ENCODE measurements at places on chromosomes 5 and 9.
A peak's percentile ranks its signal among the peaks of the same experiment; 100 is the strongest.

DNA sequence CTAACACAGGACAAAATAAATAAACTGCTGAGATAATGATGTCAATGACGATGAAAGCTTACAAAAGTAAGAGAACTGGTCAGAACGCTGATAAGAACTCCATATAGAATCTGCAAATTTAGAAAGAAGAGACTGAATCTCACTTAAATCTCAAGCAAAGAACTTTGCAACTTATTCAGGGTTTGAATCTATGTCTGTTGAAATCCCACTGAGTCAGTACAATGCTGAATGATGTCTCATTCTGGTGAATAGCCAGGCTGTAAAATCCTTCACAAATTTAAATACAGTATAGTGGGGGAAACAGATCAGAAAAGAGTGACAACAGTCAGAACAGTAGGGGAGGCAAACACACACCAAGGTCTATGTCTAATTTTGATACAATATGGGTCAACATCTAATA is 38.9 kb upstream of the NR3C1 start:
- no peak for DNase-seq

DNA sequence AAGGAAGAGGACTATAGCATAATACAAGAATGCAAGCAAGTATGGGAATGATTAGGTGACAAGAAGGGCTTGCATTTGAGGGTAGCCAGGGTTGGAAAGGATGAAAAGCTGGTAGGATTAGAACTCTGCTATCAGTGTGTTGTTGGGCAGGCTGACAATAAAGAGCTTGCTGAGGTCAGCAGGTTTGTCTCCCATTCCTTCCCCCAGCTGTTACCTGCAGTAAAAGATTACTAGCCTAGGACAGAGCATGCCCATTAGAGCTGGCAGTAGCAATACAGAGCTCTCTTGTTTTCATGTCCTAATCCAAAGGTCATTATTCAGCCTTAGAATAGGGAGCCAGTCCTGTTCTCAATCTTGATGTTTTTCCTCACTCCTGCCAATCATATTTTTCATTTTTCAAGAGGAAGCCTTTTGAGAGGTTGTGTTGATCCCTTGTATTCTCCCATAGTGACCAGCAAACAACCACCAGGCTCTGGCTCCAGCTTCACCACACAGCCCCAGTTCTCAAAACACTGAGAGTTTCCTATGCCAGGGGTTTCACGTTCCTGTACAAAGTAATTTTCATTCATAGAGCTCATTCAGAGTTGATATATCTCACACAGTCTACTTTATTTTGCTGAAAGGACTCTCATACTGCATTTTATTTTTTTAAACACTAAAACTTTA is 71.7 kb downstream of the OR2K2 start:
- no peak for DNase-seq

DNA sequence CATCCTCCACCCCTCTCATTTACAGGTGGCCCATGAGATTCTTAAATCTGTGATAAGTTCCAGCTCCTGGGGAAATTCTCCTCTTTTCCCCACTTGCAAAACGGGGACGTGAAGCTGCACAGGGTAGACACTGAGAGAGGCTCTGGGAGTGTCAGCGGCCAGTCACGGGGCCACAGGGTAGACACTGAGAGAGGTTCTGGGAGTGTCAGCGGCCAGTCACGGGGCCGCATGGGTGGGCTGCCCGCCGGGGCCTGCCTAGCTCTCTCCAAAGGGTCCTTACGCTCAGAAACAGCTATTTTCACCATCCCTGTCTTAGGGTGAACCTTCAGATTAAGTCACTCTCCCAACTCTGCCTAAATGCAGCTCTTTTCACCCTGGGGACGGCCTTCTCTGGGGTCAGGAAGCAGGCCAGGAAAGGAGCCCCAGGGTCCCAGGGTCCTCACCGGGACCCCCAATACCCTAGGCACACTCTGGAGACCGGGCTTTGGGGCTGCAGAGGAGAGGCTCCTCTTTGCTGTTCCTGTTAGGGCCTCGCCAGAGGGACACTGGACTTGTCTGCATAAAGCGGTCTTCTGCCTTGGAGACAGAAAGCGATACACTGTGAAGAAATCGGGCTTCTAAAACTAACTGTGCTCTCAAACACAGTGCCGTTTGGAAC is 1.5 kb downstream of the FAM78A start:
- DNase-seq = no peak

GRCh38 chr9:35920051-35920620 is 10.8 kb downstream of the SPAAR start:
- no peak for DNase-seq

- no peak for DNase-seq
Measured at GRCh38 chr9:28925157-28925556, 1351.9 kb upstream of the C9orf72 start.

DNA sequence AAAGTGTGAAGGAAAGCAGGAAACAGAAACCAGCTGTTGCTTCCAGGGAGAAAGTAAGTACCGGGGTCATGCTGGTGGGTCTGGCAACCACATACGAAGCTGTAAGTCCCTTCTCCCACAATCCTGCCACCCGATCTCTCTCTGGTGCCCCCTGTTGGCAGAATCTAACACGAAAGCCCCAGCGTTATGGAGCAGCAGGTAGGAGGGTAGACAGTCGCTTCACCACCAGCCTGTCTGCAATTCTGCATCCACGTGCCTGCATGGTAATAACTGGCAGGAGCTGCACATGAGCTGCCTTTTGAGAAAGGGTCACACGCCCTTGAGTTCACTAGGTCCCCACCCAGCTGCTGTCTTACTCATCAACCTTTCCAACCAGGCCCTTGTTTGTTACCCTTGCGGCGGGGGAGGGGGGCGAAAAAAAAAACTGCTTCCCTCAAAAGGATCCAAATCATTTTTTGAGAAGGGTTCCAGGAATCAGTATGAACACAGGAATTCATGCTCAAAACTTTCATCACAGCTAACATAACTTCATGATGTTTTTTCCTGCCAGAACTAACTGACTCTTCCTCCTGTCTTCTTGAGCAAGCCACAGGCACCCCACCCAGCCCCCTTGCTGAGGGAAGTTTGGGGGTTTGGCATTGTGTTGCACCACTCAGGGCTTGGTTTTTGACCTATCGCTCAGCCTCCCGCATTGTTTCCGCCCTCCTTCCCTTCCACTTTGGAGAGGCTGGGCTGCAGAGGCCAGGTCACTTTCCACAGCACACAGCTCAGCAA is 19.6 kb upstream of the TMEM252 start:
- DNase-seq = peak; percentile 33

GRCh38 chr9:90343991-90344390 is 298.6 kb downstream of the DIRAS2 start:
- DNase-seq = no peak

GRCh38 chr5:53827211-53827651 is 266.8 kb downstream of the NDUFS4 start:
- no peak for DNase-seq

- DNase-seq = no peak
Measured at GRCh38 chr5:56529666-56530430, 285.5 kb upstream of the MAP3K1 start.

DNA sequence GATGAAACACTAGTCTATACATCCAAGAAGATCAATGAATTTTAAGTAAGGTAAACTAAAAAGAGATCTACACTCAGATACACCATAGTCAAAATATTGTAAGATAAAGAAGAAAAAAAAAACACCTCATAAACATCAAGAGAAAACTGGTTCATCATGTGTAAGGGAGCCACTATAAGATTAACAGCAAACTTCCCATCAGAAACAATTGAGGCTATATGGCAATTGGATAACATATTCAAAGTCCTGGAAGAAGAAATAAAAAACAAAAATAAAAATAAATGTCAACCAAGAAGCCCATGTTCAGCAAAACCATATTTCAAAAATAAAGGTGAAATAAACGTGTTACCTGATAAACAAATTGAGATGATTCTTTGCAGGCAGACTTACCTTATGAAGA is 3.6 kb downstream of the OR13C8 start:
- DNase-seq = no peak

DNA sequence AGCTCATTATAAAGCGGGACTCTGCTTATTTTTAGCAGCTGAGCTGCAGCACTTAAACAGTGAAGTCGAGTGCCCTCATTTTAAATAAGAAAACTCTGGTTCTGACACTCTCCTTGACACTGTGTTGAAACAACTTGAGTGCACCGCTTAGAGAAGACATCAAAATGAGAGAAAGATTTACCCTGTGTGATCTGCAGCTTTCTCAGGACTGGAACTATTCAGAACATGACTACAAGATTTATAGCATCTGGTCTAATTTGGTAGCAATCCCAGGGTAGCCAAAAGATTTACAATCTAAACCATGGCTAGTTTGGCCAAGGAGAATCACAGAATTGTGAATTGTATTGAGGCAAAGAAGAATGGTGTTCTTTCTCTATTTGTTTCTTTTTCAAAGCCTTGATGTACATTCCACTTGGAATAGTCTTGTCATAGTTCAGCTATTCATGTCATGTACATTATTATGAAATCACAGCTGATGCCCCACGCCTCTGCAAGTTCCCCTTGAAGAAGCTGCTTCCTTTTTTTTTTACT is 38.7 kb downstream of the PLEKHG4B start:
- no peak for DNase-seq

GRCh38 chr5:120252839-120253238 is 211.3 kb upstream of the PRR16 start:
- no peak for DNase-seq

GRCh38 chr9:118538959-118539358 is 830.3 kb downstream of the BRINP1 start:
- no peak for DNase-seq

DNA sequence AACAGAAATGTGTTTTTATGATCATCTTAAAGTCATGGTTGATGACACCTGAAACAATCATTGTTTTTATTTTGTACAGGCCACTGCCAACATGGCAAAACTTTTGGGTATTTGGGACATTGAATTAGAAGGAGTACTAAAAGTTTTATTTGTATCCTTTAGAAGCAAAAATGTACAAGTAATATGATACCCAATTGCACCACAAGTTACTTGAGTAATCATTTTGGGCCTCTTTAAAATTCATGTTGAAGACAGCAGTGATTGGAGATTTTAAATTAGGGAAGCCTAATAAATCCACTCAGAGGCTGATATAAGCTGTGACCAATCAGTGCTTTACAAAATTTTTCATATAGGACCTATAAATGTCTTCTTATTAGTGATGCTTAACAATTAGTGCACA is 212.9 kb downstream of the MARCHF11 start:
- no peak for DNase-seq

GRCh38 chr5:156459812-156460385 is 132.9 kb downstream of the SGCD start:
- DNase-seq = no peak

GRCh38 chr5:64437496-64437895 is 68.3 kb upstream of the RGS7BP start:
- no peak for DNase-seq

DNA sequence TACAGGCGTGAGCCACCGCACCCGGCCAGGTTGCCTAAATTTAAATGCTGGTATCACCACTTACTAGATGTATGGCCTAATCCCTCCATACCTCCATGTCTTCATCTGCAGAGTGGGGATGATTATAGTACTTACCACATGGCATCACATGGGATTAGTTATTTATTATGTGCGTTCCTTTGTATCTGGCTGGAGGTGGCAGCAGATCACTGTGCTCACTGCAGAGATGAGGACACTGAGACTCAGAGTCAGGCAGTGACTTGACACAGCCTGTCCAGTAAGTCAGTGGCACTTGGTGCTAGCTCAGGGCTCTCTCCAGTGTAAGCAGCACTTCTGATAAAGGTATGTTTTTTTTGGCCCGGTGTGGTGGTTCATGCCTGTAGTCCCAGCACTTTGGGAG is 38.4 kb upstream of the HAND1 start:
- DNase-seq = no peak

- DNase-seq = no peak
Measured at GRCh38 chr9:113488490-113488889, 25.0 kb downstream of the RGS3 start.

GRCh38 chr5:178527458-178528307 is 62.5 kb downstream of the COL23A1 start:
- no peak for DNase-seq

DNA sequence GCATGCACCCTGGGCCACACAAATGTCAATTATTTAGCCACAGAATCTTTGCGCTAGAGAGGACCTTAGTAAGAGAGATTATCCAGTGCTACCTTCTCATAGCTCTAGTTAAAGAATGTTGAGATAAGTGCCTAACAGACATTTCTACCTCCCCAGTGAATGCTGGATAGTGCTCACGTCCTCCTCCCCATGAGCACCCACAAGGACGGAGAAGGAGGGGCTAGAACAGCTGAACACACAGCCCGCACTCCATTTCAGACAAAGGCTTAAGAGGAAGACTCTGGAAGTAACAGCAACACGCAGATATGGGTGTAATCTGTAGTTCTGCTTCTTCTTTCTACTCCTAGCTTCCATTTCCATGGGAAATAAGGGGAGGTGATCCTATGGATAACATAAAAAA is 120.5 kb downstream of the FEM1C start:
- no peak for DNase-seq

- no peak for DNase-seq
Measured at GRCh38 chr5:10153808-10154537, 95.7 kb downstream of the ATPSCKMT start.

DNA sequence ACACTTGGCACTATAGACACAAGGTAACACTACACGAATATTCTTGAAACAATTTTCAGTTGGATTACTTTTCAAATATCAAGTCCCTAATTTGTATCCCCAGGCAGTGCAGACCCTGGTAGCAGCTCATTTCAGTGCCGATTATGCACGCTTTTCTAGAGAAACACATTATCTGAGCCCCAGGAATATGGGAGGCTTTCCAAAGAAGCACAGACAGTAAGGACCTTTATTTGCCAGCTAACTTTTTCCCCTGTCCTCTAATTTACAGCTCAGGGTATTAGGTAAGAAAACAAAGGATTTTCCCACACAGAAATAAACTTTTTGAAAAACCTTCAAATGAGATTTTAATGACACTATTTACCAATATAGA is 852.3 kb upstream of the DMAC1 start:
- DNase-seq = no peak

- DNase-seq = no peak
Measured at GRCh38 chr9:6819112-6819511, 61.3 kb downstream of the KDM4C start.

DNA sequence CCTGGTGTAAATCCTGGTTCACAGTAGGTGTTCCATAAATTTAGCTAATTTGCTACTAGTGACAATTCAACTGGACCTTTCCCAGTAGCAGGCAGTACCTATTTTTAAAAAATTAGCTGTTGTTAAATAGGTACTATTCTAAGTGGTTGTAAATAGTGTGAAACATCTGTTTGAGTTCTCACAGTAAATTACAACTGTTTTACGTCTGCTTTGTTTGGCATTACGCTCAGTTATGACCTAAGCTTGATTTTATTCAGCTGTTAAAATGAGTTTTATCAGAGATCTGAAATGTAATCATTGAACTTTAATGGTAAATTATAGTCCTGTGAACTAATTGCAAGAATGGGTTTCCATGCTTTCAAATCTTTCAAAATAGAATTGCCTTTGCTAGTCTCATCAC is 93.9 kb downstream of the GPBP1 start:
- DNase-seq = no peak

GRCh38 chr9:115597330-115597895 is 479.5 kb upstream of the TNC start:
- DNase-seq = no peak

GRCh38 chr9:69391946-69392345 is 66.9 kb downstream of the ENTREP1 start:
- no peak for DNase-seq

- peak; percentile 61 for DNase-seq
Measured at GRCh38 chr5:172173564-172174153, 14.4 kb downstream of the STK10 start.

All from activated naive CD4-positive, alpha-beta T cell treated with anti-CD3 and anti-CD28 coated beads, Interleukin-2, amount 50 U/mL, for 16 hours (primary cell).